NB4 (cell line): ENCODE measurements at places on chromosomes 5 and 9.

DNA sequence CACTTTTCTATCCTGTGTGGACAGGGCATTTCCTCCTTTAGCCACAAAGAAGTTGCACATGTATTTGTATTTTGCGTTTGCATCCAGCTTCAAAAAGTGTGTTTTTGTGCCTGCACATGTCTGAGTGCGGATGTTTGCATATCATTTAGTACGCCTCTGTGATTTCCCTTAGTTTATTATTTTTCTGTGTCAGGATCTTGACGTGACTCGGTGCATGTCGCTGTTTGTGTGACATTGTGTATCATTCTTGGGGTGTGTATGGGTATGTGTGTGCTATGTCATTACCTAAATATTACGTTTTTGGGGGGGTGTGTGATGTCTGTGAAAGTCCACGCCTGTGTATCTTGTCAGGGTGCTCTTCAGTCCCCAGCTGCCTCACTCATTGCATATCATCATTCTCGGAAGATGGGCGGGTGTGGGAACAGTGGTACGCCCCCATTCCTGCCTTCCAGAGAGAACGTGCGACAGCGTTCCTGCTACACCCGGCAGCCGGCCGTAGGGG lies 416 bp upstream of the PAIP2 start:
- no peak for DNase-seq

- no peak for DNase-seq
Measured at GRCh38 chr5:33549982-33550567, 109.3 kb downstream of the TARS1 start.

- DNase-seq: peak; percentile 51
Measured at GRCh38 chr9:133403766-133404453, 13.9 kb downstream of the REXO4 start.

DNA sequence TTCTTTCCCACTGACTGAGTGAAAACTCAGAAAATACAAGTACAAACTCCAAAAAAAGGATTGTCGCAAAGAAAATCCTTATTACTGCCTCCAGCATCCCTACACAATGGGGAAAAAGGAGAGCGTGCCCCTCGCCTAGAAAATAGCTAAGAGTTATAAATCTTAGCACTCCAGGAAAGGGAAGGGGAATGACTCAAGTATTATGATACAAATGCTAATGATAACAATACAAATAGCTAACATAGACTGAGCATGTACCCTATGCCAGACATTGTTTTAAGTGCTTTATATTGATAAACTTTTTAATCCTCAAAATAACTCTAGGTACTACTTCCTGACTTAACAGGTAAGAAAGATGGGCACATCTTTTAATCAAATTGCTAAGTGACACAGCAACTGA lies 70.8 kb upstream of the VCAN start:
- DNase-seq: no peak

GRCh38 chr5:158154226-158155005 lies 295.5 kb upstream of the CLINT1 start:
- DNase-seq: no peak

- DNase-seq: no peak
Measured at GRCh38 chr9:130543368-130543767, 36.0 kb upstream of the FUBP3 start.

- no peak for DNase-seq
Measured at GRCh38 chr5:141848744-141849414, 29.3 kb downstream of the PCDH1 start.
